ENCODE measurements at places on chromosomes 2 and 18.

DNA sequence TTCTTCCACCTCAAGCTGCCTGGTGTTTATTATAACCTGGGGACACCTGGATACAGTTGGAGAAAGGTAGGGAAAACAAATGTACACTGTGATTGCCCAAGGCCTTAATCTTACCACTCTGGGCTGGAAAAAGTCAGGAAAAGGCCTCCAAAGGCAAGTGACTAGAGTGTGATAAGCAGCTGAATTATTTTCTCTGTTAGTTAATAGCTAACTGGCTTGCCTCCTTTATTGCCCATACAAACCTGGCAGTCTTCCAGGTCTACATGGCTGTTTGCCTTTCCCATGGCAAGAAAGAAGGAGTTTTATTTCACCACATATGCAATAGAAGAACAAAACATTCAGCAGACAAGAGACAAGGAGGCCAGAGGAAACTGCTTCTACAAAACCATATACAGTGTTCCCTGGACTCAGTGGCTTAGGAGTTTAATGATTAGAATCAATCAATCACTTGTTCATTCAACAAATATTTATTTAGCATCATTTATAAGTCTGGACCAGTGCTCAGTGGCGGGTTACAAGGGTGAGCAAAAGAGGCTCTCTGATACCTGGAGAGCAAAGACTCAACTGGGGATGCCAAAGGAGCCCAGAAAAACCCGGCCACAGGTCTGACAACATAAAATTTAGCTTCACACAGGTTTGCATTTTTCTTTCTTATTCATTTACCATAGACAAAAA lies 27.5 kb upstream of the SUCLG1 start:
- no peak for DNase-seq

DNA sequence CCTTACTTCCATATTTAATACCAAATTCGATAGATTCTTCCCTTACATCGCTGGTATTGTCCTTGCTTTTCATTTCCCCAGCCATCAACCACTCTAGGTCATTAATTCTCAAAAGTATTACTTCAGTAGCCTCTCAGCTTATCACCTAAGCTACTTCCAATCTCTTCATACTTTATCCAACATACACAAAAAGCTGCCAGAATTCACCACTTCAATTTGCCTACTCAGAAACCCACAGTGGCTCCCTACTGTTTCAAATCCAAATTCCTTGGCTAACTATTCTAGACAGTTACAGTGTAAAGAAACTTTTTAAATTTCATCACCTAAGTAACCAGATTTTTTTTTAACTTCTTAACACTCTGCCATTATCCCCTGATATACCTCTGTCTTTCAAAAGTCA lies 4.7 kb downstream of the SLC25A12 start:
- no peak for DNase-seq

GRCh38 chr18:9704233-9705118 lies 3.6 kb upstream of the RAB31 start:
- DNase-seq, result no peak

DNA sequence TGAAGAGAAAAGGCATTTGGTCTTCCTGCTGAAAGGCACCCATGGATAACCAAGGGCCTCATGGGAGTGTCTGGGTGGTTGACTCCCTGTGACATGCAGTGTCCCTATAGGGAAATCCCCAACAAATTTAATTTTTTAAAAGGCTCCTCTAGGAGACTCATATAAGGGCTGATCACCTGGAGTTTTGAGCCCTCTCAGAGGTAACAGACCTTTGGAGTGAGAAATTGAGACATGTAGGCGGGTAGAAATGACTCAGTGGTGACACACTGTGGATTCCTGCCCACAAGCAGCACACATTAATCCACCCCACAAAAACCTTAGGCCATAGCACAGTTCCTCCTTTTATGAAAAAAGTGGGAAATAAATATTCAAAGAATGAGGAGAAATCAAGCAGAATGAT lies 557.0 kb upstream of the CNTNAP5 start:
- no peak for DNase-seq

DNA sequence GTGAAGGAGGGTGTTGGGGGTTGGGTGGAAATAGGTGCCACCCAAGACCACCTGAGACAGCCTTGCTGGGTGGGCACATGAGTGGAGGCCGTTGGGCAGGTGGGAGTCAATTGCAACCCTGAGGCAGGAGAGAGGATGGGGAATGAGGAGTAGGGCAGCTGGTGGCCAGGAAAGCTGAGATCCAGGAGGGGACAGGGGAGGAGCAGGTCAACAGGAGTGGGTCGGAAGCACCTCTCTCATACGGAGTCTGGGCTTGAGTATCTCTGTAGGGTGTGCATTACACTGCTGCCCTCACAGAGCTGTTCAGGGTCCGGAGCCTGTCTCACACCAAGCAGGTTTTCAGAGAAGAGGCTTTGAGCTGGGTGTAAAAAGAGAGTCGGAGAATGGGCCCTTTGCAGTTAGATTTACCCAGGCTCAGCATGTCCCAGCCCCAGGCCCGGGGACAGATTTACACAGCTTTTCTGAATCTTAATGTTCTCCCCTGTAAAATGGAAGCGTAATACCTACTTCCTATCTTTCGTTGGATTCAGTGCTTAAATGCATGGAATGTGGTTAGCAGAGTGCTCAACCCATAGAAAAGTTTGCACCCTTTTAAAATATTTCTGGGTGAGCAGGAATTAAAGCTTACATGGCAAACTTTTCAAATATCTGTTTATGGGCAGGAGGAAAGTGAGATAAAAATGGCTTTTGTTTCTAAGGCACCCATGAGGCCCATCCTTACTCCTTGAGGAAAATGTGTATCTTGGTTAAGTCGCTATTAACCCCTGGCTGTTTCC lies 144.0 kb upstream of the MYCN start:
- no peak for DNase-seq

GRCh38 chr2:181404472-181404871 lies 52.7 kb upstream of the ITGA4 start:
- no peak for DNase-seq

GRCh38 chr18:3093624-3094337 lies 80.8 kb upstream of the LPIN2 start:
- no peak for DNase-seq

DNA sequence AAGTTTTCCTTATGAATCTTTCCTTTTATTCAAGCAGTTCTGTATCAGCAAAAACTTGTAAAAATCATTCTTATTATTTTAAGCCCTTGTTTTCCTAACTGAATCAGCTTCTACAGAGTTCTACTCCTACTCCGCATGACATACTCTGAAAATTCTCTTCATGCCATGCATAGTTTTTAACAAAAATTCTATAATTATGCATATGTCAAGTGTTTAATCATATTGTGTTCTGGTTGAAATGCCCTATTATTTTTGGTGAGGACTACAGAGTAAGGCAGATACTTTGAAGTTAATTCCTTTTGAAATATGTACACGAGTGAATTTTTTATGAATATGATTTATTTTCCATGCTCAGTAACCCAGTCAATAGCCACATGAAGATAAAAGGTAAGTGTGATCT lies 28.8 kb downstream of the ANKRD30B start:
- DNase-seq, result no peak

- DNase-seq, result no peak
Measured at GRCh38 chr2:65620524-65620923, 188.1 kb upstream of the SPRED2 start.

DNA sequence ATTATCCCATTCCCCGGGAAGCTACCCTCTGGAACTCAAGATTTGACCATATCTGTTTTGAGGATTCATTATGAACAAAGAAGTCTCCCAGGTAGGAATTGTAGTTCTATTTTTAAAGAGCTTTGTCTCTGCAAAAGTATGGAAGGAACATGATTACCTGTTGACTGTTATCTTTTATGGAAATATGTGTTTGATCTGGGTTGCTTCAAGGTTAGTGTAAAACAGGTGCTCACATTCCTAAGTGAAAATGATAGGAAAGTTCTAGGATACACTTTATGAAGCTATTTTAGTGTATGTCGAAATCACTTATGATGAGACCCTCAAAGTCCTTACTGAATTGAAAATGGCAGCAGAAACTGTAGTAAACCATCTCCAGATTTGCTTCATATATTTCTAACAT lies 149.2 kb downstream of the PTRHD1 start:
- no peak for DNase-seq

- DNase-seq, result no peak
Measured at GRCh38 chr18:39842366-39842914, 2112.6 kb upstream of the PIK3C3 start.

DNA sequence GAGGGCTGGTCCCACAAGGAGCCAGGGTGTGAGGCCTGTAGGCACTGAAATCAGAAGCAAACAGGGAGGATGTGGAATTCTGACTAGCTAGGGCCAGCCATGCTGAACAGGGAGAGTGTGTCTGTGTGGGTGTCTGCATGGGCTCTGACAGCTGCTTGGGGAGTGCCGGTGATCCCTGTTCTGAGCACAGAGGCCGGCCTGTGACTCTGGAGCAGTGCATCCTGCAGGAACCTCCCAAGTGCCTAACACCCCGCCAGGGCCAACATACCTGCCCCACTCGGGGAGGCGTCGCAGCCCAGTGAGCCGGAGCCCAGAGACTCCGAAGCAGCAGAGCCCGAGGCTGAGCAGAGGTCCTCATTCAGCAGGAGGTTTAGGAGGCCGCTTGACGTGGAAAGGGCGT lies 11.5 kb upstream of the HES6 start:
- DNase-seq, result peak; percentile 27

- DNase-seq, result no peak
Measured at GRCh38 chr2:49598231-49598630, 443.9 kb upstream of the FSHR start.

DNA sequence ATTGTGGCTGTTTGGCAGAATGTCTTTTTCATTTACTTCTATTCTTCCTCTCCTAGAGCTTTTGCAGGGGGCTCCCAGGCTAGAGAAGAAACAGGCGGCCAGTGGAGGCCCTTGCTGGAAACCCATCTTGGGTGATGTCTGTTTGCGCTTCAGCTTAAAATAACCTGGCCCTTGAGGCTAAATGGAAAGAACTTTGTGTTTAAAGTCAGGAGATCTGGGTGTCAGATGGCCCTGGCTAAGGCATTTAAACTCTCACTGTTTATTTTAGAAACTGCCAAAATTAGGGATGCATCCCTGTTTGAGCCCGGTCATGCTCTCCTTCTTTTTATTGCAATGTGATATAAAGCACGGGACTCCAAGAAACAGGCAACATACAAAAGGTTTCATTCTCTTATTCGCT lies 118.4 kb upstream of the RMP24 start:
- no peak for DNase-seq

Measured in left ventricle myocardium superior (tissue), 1 donor.